ENCODE measurements at places on chromosomes 13 and 19. TPM values are rescaled to one million over a fixed set of nuclear protein-coding genes. Genes with fewer than 3 reads are reported as not detected.

The NCAN gene
- 241 TPM for total RNA-seq

The PRKCG gene
- 5.8 TPM for total RNA-seq

The ZNF100 gene
- total RNA-seq: 13.6 TPM

The ICAM5 gene
- 2.5 TPM for total RNA-seq

The FGF9 gene
- 20.3 TPM for total RNA-seq

The ZNF99 gene
- 0.92 TPM for total RNA-seq

The ZNF560 gene
- 0.46 TPM for total RNA-seq

The ZNF709 gene
- 28.1 TPM for total RNA-seq

The RGL3 gene
- not detected for total RNA-seq

The MEDAG gene
- total RNA-seq: 0.46 TPM

The RFPL4A gene
- total RNA-seq: not detected

The SMIM44 gene
- total RNA-seq: not detected

The DENND1C gene
- 0.69 TPM for total RNA-seq

The ENOX1 gene
- total RNA-seq: 30.9 TPM

The LAIR1 gene
- total RNA-seq: 2.8 TPM

Data from diencephalon (tissue), 1 donor.